Natural killer cell treated with Interleukin-12 subunit alpha and Interleukin-12 subunit beta and Interleukin-15 and Interleukin-18, amount 100 ng/mL, for 72 hours (primary cell): ENCODE measurements at places on chromosomes 7 and 10. TPM values are rescaled to one million over a fixed set of nuclear protein-coding genes. Genes with fewer than 3 reads are reported as not detected.

DNA sequence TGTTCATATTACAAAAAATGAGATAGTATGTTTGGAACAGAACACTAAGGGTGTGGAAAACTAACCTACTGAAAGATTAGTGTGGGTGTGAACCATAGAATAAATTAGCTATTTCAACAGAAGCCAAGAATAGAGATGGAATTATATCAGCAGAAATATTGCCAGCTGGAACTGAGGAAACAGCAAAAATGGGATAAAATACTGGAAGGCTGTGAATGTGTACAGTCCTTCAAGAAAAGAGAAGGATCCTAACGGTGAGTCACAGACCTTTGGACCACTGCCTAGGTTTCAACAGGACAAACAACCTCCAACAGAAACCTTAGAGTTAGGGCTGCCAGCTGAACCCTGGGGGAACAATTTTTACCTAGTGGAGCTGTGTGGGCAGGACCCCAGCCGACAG is 395.0 kb downstream of the ZWINT start:
- DNase-seq = no peak

DPP6 gene
- not detected for total RNA-seq

PTPN20 gene
- not detected for total RNA-seq

DNA sequence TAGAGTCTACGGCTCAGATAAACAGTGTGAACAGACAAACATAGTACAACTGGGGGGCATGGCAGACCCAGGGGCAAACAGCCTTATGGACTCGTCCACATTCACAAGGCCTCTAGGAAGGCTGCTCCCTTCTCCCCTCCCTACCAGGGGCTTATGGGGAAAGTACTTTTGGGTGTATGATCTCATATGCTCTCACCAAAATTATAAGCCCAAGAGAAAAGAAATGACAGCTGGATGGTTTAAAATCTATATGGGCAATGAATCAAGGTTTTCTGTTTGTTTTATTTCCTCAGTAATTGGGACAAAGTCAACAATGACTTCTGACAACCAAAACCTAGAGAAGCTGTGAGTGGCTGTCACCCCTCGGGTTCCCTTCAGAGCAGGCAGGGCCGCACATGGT is 144.4 kb downstream of the PKD1L1 start:
- no peak for DNase-seq

DNA sequence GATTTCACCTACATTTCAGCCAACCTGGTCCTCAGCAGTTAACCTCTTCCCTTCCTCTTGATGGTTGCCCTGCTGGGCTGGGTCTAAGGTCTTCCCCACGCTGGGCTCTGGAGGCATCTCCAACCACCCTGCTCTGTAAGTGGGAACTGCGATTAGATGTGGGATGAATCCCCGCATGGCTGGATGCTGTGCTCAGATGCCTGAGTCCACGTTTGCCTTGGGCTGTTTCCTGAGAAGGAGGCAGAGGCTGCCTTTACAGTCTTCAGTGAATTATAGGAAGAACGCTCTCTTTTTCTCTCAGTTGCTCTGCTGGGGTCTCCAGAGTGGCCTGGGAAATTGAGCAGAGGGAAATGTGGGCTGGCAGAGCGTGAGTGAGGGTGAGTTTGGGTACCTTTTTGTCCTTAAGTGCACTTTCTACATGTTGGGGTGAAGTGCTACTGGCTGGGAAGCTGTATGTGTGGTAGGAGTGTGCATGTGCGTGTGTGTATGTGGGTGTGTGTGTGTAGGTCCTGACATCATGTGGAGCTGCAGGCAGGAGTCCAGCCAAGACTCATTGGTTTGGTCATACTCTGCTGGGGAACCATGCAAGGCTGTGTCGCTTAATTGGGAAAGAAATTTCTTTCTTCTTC is 1.5 kb downstream of the GIMAP8 start:
- no peak for DNase-seq

DNA sequence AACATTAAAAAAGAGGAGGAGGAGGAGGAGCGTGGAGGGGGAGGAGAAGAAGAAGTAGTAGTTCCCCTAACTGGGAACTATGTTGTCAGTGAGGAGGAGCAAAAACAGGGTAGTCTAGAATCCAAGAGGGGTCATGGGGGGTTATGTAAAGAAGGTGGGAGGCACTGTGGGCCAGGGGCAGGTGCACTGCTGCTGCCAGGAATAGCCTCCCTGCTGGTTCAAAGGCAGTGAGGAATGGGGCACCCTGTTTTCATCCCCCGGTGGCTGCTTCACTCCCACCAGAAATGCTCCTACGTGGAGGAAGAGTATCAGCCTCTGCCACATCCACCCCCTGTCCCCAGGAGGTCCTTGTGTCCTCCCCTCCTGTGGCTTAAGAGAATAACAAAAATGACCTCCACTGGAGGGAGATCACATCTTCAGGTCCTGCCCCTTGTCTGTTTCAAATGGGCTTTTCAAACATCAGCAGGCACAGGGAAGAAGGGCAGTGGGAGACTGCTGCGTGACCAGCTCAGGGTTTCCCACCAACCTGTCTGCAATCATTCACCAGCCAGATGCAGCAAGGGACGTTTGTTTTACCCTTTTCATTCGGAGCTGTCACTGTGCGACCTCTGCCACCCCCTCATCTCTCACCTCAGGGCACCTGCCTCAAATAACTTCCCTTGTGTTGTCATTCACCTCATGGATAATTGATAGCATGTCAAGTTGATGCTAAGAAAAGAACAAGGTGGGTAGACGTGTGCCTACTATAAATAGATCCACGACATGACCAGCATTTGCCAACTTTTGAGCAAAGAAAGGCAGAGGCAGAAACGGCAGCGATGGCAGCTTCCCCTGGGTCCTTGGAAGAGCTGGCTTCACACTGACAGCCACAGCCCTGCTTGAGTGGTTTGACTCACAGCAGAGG is 92.6 kb downstream of the DGKI start:
- no peak for DNase-seq

SEMA4G gene
- not detected for total RNA-seq

GRCh38 chr7:101166909-101167644 is 1.7 kb upstream of the VGF start:
- DNase-seq = no peak

CC2D2B gene
- total RNA-seq = 0.57 TPM

ASB4 gene
- not detected for total RNA-seq
